ENCODE measurements at places on chromosomes 11 and 22.

- peak; percentile 54 for DNase-seq
These were observed 9.3 kb upstream of the MIAT start for GRCh38 chr22:26648011-26648497.

GRCh38 chr22:46595545-46595944, 24.6 kb upstream of the GRAMD4 start:
- no peak for DNase-seq

GRCh38 chr11:18791969-18792628, 501 bp upstream of the PTPN5 start:
- DNase-seq = no peak

- no peak for DNase-seq
These were observed 96.4 kb downstream of the CACNA1I start for GRCh38 chr22:39666926-39667325.

GRCh38 chr11:20321177-20321576, 42.3 kb upstream of the HTATIP2 start:
- no peak for DNase-seq

DNA sequence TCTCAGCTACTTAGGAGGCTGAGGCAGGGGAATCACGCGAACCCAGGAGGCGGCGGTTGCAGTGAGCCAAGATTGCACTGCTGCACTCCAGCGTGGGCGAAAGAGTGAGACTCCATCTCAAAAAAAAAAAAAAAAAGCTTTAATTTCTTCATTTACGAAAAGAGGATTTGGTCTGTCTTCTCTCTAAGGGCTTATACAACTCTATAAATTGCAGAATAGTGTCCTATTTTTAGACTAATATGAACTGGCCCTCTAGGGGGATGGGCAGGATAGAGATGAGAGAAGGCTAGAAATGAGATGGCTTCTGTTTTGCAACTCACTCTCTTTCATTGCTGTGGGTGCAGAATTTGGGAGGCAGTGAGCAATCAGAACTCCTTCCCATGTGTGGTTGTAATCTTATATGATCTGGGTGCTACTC, 11.3 kb downstream of the MAML2 start:
- DNase-seq = no peak

GRCh38 chr11:134020598-134020997, 48.3 kb upstream of the JAM3 start:
- no peak for DNase-seq

DNA sequence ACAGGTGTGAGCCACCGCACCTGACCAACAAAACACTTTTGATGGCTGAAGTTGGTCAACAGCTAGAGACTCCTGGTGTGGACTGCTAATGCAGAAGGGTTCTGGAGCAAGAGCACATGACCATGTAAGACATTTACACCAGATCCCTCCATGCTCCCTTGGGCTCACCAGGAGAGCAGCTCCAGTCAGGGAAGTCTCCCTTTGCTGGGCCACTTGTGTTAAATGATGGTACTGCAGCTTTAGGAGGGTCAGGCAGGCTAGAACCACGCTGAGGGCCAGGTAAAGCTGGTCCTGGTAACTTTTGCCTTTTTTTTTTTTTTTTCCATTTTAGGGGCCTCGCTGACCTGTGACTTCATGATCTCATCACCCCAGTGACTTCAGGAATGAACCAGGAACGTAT, 146.4 kb downstream of the FBXO7 start:
- DNase-seq = no peak

- DNase-seq = no peak
These were observed 64.5 kb upstream of the PHOX2A start for GRCh38 chr11:72308226-72309073.

- no peak for DNase-seq
These were observed 36.1 kb upstream of the NNMT start for GRCh38 chr11:114260077-114260476.

DNA sequence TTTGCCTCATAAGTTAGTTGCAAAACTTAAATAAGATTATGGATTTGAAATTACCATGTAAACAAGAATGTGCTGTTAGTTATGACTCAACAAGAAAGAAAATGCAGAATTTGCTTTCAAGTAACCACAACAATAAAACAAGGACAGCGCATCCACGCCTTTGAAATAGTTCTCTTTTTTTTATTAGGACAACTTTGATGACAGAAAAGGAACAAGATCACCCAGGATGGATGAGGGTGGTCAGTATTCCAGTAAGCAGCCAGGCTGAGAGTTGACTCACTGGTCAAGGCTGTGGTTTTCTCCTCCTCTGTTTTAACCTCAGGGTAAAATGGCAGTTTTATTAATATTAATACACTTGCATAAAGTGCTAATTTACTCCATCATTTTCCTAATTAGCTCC, 544.4 kb downstream of the OPCML start:
- no peak for DNase-seq

- no peak for DNase-seq
These were observed 125.1 kb downstream of the WT1 start for GRCh38 chr11:32310214-32310601.

GRCh38 chr11:44943118-44943517, 7.6 kb downstream of the TP53I11 start:
- DNase-seq = no peak

DNA sequence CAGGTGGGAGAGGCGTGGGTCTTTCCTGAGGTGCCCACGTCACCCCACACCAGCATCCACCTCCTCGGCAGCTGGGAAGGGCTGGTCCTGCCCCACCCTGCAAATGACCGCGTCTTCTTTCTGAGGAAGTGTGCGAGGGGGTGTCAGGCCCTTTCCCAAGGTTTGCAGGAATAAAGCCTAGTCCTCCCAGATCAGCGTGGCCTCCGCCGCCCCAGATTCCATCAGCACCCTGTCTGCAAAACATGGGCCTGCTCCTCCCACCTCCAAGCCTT, 14.4 kb upstream of the SLC39A13 start:
- no peak for DNase-seq

DNA sequence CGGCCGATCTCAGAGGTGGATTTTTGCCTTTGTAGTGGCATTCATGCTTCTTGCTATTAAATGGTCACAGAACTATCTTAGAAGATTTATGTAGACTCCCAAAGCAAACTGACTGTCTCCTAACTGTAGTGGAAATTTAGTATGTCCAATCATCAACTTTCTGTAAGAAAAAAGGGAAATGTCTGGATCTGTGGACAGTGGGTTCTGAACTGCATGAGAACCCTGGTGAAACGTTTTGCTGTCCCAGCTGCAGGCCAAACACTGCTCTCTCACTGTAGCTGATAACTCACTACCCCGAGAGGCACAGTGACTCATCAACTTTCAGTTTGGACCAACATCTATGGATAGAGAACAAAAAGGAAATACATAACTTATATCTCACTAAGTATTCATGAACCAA, 387.1 kb downstream of the SOX6 start:
- DNase-seq = no peak

DNA sequence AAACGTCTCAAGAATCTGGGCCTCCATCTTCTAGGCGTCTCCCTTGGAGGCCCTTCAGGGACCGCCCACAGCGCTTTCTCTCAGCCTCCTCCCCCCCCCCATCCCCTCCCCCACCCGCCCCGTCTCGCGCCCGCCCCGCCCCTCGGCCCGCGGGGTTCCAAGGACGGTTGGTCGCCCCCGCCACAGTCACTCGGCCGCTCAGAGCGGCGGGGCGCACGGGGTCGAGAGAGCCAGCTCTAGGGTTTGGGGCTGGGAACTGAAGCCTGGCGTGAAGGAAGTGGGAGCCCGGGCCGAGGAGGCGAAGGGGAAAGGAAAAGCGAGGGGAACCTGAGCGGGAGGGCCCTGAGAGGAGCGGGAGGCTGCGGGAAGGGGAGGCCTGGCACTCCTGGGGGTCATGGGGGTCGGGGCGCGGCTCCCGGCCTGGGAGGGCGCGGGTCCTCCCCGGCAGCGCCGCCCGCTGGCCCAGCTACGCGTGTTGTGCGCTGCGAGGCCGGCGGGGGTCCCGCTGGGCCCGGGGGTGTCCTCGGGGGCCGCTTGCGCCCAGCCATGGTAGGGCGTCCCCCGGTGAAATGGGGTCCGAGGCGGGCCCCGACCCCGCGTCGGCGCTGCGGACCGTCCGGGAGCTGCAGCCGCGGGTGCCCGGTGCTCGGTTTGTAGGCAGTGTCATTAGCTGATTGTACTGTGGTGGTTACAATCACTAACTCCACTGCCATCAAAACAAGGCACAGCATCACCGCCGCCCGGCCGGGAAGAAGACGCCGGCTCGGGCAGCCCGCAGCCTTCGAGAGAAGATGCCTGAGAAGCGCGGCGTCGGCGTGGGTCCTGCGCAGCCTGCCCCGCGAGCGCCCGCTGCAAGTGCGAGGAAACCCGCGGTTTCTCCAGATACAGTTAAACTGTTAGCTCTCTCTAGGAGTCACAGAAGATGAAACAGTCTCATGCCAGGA, at the start of gene BTG4:
Gene BTG4 (minus strand): TSS at position 91 of the 944 bp plus-strand sequence. CDS start 13,610 bp downstream, outside the sequence.
- DNase-seq = peak; percentile 7

GRCh38 chr11:69962152-69962551, 116.0 kb upstream of the ANO1 start:
- no peak for DNase-seq

DNA sequence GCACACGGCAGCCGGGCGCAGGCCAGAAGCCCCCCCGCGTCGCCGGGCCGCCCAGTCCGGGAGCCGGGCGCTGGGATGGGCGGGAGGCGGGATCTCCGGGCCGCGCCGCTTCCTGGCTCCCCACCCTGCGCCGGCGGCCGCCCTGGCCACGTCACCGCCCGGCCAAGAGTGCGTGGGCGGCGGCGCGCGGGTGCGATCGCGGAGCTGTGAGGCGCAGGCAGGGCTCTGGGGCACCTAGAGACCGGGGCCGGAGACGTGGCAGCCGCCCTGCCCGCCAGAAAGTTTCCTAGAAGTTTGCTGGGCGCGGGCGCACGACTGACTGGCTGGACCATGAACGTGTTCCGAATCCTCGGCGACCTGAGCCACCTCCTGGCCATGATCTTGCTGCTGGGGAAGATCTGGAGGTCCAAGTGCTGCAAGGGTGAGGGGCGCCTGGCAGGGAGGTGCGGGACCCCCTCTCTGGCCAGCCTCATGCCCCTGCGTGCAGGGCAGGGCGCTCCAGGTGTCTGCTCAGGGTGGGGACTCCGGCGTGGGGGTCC, at the start of gene KDELR3:
Gene KDELR3 (plus strand): TSS at position 193 of the 539 bp plus-strand sequence. CDS start 138 bp downstream, at position 331.
- peak; percentile 35 for DNase-seq

DNA sequence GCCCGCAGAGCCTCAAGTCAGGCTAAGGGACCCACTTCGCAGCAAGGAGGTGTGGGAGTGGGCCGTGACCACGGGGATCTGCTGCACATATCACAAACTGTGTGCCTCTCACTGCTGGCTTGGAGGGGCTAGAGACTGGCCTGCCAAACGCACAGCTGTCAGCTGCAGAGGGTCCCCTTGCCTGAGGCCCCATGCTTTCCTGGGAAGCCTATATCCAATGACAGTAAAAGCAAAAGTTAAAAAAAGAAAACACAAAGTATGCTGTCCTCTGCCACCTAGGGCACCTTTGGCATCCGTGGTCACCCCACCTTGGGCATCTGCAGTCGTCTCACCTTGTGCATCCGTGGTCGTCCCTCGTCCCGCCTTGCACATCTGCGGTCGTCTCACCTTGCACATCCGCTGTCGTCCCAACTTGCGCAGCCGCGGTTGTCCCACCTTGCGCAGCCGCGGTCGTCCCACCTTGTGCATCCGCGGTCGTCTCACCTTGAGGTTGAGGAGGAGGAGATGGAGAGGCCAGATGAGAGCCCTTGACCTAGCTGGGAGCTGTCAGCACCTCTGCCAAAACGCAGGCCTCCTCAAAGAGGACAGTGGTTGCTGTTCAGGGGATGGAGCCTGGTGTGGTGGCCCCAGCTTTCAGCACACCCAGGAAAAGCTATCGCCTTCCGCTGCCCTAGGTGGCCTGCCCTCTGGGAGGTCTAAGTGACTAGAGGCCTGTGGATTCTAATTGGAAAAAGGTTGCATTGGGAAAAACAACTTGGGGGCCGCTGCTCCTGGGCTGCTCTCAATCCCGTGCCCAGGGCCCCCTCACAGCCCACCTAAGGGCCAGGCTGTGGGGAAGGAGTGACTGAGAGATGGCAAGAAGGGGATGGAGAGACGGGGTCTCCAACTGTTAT, 90.5 kb downstream of the MYEOV start:
- DNase-seq = no peak

DNA sequence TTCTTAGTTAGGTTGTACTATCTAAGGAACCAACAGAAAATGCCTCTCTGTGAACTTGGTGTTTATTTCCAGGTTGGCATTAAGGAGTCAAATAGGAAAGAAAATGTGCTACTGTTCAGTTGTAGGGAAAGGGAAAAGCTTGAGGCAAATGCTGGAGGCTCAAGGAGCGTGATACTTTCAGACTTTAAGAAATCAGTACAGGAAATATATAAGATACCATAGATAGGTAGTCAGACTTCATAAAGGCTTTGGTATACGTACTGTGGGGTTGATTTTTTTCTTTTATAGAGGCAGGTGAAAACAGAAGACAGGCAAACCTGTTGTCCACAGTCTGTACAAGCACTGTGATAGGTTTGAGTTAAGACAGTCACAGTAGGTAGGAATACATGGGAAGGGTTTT, 30.8 kb downstream of the EP300 start:
- no peak for DNase-seq

GRCh38 chr22:30783021-30783420, 88.3 kb downstream of the OSBP2 start:
- DNase-seq = no peak

DNA sequence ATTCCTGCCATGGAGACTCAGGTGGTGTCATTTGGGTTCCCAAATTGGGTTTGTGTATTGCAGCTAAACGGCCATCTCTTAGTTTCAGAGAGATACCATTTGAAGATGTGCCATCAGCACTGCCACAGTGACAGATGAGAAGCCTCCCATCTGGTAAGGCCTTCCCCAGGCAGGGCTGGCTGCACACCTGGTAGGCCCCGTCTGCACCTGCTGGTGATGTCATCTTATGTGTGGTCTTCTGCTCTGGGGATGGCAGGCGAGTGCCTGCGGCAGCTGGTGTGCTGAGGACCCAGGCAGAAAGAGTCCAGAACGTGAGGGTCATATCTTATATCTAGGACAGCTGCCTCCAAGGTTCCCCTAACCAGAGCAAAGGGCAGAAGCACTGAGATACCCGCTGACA, 100.6 kb downstream of the CSNK2A3 start:
- DNase-seq = no peak

DNA sequence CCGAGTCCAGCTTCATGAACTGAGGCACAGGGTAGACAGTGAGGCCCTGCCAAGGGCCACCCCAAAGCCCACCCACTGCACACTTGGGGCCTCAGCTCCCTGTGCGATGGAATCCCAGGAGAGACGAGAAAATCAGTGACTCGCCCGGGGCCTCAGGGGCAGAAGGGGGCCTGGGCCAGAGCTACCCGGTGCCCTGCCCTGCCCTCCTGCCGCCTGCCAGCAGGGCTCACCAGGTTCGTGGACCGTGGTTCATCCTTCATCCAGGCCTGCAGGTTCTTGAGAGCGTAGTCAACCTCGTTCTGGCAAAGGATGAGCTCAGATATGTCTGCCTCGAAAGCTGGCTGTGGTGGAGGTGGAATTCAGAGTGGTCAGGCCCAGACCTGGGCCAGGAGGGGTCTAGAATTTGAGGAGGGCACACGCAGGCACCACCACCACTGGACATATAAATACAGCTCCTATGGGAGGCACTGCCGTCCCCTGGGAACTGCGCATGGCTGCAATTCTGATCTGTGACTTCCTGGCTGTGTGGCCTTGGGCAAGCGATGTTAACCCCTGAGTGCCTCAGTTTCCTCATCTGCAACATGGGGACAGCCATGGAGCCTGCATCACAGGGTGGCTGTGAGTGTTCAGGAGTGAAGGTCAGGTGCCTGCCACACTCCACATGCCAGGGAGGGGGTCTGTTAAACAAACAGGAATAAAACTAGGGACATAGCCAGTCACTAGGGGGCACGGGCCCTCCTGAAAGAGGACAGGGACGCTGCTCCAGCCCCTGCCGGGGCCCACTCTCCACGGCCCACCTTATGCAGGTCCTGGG, 7.5 kb downstream of the ALDH3B2 start:
- no peak for DNase-seq

- DNase-seq = no peak
These were observed 79.5 kb downstream of the ST3GAL4 start for GRCh38 chr11:126434950-126435335.

Measured in CD4-positive, alpha-beta T cell treated with Interleukin-10 for 1 hour (primary cell).